ENCODE measurements at places on chromosomes 3 and 15.

GRCh38 chr3:81095956-81096355 is 665.5 kb downstream of the GBE1 start:
- DNase-seq: no peak

DNA sequence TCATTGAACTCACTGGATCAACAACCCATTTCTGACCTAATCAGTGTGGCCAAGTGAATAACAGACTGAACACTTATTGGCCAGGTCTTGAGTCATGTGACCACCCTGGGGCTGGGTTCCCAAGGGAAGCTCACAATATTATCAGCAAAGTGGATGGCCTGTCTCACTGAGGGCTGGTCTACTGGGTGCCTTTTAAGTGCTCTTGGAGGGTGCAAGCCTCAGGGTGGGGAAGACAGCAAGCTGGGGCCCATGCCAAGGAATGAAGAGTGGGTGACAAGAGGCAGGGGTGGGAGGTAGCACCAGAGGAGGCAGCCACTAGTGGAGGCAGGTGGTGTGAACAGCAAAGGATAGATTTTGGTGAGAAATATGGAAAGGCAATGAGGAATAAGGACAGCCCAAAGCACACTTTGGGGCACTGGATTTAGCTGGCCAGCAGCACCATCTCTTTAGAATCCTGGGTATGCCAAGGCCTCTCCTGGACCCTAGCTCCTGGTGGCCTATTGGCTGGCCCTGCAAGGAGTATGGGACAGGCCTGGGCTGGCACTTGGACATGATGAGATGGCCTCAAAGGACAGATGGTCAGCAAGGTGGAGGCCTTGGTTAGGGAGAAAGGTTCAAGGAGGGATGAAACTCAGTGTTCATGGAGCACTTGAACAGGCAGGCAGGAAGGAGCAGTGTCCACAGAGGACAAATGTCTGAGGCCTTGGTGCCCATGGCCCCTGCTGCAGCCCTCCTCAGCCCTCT is 34.2 kb downstream of the HMCES start:
- no peak for DNase-seq

DNA sequence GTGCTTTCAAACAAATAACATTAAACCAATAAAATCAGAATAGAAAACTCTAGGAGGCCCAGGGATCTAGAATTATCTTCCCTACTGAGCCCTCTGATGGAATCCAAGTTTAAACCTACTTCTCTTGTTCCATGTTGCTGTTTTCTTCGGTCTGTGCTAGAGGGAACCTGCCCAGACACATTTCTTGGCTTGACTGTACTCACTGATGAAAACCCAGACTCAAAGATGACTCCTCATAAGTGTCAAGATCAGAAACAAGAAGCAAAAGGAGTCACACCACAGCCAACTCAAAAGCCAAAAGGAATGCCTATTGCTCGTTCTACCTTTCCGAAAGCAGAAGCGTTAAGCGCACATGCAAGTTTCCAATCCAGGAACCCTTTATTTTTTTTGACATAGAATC is 31.6 kb downstream of the SCAP start:
- DNase-seq: no peak

DNA sequence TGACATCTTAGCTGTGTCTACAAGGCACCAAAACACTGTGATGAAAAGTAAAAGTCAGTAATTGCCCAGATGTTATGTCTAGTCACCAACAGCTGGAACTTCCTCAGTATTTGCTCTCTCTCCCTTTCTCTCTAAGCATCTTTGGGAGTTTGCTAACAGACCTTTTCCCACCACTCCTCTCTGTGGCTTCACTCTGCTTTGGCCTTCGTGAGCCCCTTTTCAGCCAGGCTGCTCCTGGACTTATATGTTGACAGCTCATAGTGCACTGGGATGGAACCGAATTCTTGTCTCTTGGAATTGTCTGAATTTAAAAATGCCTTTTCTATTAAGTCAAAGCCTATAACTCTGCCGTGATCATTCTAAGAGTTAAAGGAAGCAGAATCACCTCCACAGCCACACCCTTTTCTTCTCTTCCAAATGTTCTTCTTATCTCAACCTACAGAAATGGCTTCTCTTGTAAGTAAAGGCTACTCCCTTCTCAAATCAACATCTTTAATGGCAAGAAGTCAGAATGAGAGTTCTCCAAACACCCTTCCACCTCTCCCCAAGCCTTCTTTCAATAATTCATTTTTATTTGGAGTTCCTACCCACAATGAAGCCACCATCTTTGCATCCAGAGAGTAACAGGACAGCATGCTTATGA is 17.2 kb upstream of the FOXP1 start:
- DNase-seq: no peak

- DNase-seq: no peak
Observed at GRCh38 chr3:94612631-94613030, 549.8 kb downstream of the NSUN3 start.

GRCh38 chr3:54857343-54857742 is 70.5 kb downstream of the LRTM1 start:
- no peak for DNase-seq

DNA sequence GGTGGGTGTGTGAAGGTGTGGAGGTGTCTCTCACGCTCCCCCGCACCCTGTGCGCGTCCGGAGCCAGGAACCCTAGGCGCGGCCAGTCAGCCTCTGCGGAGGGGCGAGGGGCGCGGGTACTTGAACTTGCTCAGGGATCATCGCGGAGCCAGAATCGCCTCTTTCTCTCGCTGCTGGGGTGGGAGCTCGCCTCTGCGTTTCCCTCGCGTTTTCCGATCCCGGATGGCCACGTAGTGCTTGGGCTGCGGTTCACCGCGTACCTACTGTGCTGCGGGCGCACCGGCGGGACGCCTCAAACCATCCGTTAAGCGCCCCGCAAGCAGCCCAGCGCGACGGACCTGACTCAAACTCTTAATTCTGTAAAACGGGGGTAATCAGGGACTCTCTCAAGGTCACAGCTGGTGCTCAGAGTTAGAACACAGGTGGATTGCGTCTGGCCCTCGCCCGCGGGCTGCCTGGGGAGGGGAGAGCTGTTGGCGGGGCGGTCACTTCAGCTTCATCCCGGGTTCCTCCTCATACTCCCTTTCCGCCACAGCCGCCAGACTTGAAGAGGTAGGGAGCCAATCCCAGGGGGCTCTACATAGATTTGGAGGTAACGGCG is 686 bp downstream of the MYRIP start:
- no peak for DNase-seq

DNA sequence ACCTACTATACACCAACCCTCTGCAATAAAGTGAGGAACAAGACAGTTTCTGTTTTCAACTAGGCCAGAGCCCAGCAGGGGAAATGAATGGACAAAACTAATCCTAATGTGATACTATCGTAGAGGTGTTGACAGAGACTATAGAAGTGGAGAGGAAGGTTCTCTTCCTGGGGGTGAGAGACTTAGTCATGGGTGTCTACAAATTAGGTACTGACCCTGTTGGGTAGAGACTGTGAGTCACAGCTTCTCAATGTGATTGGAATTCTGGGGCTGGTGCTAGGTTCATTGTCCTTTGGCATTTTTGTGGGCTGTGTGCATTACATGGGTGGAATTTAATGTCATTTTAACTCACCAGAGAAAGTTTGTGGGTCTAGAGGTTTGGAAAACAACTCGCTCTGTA is 79.3 kb downstream of the ADAMTSL3 start:
- DNase-seq: no peak

GRCh38 chr3:124609402-124609801 is 120.8 kb upstream of the UMPS start:
- no peak for DNase-seq

GRCh38 chr3:196774848-196775422 is 35.3 kb downstream of the PAK2 start:
- DNase-seq: no peak

- no peak for DNase-seq
Observed at GRCh38 chr15:38873158-38873557, 308.5 kb upstream of the RASGRP1 start.

DNA sequence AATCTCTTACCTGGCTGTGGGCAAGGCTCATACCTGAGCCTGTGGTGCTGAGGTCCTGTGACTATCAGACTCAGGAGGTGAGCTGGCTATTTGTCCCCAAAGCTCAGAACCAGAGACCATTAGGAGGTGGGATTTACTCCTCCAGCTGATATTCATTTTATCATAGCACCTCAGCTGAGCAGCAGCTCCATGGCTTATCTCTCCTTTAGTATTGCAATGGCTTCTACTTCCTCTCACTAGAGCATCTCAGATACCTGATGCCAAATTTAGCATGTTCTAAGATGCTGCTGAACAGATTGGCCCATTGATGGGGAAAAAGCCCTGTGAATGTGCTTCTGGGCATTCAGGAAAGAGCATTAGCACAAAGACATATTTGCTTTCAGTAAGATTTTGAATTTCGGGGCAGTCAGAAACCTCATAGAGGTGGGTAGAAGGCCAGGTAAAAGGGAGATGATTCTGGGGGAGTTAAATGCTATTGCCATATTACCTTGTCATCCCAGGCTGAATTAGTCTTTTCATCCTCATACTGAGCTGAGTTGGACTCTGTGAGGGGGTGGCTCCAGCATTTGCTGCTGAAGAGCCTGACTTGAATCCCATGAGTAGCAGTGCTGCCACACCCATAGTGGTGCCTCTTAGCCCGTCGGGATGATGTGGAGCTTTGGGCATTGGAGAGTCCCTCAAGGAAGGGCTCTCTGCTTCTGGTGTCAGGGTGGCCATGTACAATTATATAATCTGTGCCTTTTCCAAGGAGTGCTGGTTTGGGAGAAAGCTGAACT is 2.4 kb downstream of the BSN start:
- no peak for DNase-seq

DNA sequence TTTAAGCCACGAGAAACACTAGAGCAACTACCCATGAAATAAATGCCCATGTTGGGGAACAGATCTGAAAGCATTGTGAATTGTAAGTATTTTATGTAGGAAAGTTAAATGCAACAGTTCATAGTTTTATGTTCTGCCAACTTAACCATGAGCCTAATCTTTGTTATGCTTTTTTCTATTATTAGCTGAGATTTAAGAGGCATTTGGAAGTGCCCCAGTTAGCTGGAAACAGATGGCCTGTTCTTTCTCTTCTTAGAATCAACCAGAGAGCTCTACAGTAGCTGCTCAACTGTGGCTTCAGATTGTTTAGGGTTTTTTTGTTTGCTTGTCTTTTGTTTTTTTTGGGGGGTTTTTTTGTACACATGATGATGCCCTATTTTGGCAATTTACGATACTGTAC is 284.4 kb downstream of the KCNH8 start:
- no peak for DNase-seq

DNA sequence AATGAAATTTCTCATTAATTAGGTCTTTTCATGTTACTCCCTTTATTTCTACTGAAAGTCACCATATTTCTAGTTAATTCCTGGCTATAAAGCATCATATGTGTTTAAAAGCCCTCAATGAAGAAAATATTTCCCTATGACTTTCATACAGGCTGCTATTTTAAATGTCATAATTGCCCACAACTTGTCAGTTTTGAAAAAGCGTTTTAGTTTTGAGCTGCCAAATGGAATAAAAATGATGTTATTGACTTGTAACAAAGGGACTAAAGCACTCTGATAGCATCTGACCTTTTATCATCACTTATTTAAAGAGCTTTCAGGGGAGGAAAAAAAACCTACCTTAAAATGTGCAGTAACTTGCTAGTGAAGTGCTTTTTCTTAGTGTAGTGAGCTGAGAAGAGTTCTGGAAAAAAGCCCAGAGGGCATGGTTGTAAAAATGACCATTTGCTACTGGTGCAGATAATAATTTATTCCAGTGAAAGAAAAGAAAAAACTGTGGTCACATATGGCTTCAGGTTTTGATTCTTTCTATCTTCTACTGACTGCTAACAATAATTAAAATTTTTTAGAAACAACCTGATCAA is 877.2 kb downstream of the CADM2 start:
- DNase-seq: no peak

DNA sequence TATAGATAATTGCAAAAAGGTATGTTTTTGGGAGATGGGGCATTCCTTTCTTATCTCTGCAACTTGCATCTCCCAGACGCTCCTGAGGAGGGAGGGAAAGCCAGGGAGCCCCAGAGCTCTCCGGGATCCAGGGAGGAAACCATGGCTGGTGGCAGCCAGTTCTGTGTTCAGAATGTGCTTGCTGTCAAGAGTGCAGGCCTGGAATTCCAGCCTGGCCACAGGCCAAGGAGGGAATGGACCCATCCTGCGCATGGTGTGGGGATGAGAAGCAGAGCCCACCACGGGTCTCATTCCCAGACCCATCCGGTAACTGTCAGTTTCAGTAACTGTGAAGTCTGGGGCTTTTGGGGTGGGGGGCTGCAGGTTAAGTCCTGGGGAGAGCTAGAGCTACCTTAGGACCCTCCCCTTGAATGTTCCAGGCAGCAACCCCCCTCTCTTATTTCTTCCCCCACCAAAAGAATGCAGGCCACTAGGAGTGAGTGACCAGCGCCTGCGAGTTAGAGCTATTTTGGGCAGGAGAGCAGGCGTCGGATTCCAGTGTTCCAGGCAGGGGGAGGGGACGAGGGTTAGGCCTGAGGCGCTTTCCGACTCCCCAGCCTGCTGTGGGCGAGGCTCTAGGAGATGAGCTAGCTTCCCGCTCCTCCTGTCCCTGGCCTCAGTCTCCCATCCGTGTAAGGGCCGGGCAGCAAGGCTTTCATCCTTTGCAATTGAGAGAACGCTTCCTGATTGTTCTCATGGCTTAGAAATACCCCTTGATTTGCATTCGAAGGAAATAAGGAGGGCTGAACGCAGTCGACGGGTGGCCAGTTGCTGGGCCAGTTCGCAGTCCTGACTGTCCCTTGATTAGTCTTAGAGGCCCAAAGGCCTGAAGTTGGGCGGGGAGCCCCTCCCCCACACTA is 781 bp upstream of the DAG1 start:
- no peak for DNase-seq

- DNase-seq: no peak
Observed at GRCh38 chr15:80709542-80709941, 14.4 kb downstream of the ABHD17C start.

DNA sequence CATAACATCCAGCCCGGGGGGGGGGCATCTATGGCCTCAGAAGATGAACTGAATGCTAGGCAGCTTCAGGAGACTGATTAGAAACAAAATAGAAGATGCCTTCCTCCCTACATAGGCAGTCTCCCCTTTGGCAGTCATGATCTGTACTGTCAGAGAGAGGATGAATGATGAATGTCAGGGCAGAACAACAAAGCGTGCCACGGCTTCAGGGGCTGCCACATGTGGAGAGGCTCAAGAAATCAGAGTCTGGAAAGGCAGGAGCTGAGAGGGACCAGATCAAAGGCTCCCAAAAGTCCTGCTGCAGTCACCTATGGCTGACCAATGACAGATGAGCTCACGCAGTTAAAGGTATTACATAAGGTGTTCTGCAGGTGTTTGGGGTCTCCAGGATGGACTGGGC is 180.4 kb downstream of the UACA start:
- DNase-seq: no peak

DNA sequence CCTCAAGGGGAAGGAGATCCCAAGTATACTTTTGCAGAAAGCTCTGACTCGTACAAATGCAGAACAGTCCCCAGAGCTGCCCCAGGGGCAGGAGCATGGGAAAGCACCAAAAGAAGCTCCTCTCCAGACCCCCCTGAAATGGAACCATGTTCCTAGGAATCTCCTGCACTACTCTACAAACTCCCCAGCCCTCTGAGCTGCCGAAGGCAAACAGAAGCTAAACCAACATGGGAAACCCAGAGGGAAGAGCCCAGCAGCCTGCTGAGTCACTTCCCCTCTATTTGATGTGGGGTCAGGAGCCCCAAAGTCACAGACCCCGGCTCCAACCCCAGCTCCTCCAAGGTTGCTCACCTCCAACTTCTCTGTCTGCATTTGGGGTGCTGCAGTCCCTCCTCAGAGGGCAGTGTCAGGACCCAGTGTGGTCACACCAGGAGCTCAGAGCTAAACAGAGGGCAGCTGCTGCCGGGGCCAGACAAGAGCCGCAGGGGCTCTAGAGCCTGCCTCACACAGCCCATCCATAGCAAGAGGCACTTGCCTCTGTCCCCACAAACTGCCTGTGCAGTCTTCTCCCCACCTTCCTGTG is 3.8 kb upstream of the PLXNA1 start:
- DNase-seq: no peak

Measured in stimulated activated CD4-positive, alpha-beta T cell treated with anti-CD3 and anti-CD28 coated beads, Interleukin-15, amount 100 ng/mL, for 48 hours (primary cell).